CD4-positive, alpha-beta T cell treated with Interleukin-1 beta for 1 hour (primary cell): ENCODE measurements at places on chromosomes 6 and 20.

GRCh38 chr20:2088891-2089290, 12.7 kb upstream of the STK35 start:
- DNase-seq, result no peak

DNA sequence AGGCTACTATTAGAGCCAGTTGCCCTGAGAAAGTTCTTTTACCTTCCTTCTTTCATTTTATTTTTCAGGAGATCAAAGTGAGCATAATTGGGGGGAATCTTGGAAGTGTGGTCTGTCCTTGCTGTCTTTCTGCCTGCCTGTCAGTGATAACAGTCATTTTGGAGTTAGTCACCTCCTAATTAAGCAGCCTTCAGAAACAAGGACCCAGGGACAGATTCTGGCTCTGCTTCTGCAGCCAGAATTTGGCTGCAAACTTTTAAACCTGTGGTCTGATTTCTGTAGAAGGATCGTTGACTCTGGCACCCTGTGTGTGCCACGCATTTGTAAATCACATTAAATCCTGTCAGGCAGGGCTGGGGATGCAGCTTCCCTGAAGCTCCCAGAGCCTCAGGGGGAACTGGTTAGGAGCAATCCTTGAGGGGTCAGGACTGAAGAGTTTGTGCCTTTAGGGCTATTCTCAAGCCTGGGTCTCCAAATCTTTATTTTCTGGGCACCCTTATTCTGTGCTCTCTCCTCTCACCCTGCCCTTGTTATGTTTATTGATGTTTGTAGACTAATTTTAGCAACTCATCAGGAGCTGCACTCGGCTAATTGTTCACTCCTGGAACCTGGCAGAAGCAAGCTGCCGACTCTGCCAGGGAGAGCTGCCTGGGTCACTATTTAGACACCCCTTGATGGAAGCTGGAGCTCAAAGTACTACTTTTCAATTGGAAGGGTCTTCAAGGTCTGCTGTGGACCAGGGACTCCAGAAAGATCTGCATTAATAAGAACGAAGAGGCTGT, 6.8 kb downstream of the NOX3 start:
- no peak for DNase-seq

DNA sequence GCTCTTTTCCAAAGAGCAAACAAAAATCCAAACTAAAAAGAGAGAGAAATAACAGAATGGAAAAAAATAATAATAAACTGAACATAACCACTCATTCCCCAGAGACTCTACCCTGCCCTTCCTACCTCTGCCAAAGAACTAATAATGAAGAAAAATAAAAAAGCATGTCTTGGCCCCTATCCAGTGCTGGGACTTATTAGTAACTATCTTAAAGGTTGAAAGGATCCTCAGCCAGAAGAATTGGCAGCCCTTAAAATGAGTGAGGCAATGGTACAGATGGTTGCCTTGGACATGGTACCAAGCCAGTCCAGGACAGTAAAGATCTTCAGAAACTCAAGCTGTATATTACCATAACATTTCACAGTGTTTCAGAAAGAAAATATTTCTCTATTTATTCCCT, 279.3 kb downstream of the HACE1 start:
- no peak for DNase-seq

GRCh38 chr20:21387528-21387927, 9.8 kb downstream of the NKX2-4 start:
- DNase-seq, result no peak

DNA sequence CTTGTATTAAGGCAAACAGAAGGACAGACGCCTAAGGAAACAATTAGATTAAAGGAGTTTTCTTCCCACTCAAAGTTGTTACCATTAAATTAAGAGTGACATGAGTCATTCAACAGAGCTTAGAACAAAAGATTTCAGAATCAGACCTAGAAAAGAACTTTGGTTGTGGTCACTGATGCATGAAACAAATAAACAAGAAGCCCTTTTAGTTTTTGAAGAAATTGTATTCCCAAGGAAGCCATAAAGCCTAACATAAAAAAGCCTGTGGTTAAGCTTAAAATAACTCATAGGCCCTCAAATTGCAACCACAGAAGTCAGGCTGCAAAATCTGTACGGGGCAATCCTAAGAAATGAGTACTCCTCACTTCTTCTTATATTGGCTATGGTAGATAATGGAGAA, 17.9 kb upstream of the TRIM26 start:
- DNase-seq, result no peak

DNA sequence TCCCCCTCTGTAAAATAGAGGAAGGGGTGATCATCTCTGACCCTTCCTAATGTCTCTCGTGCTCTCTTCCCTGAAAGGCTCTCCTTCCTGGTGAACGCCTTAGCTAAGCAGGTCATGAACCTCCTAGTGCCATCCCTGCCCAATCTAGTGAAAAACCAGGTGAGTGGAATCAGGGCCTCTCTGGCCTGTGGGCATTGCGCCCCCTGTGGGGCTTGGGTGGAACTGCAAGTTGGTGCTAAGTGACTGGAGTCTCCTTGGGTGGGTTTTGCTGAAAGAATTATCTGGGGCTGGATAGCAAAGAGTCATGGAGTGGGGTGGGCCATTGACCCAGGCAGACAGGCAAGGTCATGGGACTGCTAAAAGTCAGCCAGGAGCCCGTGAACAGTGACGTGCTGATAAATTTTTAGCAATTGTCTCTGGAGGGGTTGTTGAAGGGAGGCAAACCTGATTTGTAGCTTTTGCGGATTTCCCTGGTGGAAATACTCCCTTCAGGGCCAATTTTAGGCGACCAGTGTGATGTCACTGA, 8.9 kb downstream of the BPIFB1 start:
- peak; percentile 50 for DNase-seq

GRCh38 chr20:44171775-44172571, 15.0 kb downstream of the JPH2 start:
- DNase-seq, result no peak

GRCh38 chr6:123551939-123552707, 84.6 kb downstream of the TRDN start:
- no peak for DNase-seq

DNA sequence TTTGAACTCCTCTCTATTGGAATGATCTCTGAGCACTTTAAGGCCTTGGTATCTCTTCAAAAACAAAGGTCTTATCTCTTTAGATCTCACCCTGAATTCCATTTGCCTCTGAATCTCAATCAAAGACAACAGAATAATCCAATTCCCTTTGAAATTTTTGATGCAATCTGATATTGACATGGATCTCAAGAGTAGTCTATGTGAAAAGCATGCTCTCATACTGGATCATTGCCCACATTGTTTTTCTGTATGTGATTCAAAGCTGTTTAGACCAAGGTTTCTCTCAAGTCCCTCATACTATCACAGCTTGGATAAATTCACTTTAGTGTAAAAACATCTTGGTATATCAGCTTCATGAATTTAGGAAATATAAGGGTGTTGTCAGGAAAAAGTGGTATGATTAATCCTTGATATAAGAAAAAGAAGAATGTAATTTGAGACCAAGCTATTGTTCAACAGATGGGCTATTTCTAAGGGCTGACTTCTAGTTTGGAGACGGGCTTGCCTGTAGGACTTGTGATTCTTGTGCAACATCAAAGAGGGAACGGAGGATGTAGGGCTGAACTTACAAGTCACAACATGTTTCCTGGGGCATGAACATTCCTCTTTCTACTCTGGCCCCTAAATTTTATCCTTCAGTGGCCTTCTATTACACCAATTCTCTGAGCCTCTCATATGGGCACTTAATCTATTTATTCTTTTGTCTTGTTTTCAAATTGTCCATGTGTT, 77.9 kb upstream of the CITED2 start:
- no peak for DNase-seq

- no peak for DNase-seq
Measured at GRCh38 chr6:21496706-21497105, 96.8 kb upstream of the SOX4 start.

DNA sequence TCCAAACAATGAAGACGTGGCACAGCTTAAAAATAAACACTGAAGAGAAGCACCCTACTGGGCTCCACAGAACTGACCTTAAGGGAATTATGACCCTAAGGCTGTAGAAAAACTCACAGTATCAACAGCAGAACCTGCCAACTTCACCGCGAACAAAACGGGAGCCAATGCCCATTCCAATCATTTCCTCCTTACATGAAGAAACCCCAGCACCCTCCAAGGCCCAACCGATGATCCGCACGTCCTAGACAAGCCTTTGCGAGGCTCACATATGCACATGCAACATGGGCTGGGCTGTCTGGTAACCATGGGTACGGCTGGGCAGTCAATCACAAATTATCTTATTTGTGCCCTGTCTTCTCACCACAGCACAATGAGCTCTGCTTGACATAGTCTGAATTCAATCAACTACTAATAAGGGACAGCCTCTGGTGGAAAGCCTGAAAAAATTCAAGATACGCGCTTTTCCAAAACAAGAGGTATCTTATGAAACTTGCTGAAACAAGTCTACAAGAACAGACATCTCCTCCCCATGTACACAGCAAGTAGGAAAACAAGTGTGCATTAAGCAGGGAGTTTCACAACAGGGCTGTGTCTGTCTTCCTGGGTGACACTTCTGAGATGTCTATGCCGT, 1.7 kb downstream of the DIDO1 start:
- peak; percentile 43 for DNase-seq

GRCh38 chr20:41869261-41869660, 251.1 kb upstream of the CHD6 start:
- no peak for DNase-seq

DNA sequence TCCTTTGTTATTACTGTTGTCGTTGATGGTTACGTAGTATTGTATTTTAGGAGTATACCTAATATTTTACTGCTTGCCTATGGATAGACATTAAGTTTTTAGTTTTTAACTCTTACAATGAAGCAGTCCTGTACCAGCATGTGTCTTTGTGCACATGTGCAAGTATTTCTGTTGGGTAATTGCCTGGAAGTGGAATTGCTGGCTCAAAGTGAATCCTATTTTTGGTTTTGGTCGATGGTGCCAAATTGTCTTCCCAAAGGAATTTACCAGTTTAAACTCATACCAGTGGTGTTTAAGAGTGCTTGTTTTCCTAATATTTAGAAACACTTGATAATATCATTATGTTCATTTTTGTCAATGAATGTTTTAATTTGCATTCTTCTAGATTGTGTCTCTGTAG, 75.5 kb downstream of the ANKS1A start:
- DNase-seq, result no peak

DNA sequence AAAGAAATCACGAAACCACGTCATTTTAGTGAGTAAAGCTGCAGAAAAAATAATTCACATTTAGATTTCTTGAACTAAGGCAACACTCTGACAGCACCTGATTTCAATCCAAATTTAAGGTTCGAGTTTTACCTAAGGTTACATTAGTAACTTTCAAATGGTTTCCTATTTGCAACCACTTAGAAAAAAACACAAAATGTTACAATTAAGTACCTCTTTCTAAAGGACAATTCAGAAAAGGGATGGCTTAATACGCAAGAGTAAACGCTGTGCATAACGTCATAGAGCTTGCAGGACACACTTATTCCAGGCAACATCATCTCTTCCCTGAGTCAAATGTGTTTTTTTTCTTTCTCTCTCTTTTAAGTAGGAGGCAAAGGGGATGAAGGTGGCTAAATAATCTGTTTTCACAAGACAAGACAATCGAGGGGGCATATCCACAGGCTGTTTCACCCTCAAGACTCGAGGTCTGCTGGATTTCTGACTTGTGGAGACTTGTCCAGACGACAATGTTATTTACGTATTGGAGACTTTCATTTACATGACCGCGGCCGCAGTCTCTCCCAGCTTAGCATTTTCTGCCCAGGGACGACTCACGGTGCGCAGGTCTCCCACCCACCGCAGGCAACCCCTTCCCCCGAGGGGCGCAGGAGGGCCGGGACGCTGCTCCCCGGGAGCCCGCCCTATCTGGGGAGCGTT, 86.0 kb downstream of the SESN1 start:
- peak; percentile 32 for DNase-seq

DNA sequence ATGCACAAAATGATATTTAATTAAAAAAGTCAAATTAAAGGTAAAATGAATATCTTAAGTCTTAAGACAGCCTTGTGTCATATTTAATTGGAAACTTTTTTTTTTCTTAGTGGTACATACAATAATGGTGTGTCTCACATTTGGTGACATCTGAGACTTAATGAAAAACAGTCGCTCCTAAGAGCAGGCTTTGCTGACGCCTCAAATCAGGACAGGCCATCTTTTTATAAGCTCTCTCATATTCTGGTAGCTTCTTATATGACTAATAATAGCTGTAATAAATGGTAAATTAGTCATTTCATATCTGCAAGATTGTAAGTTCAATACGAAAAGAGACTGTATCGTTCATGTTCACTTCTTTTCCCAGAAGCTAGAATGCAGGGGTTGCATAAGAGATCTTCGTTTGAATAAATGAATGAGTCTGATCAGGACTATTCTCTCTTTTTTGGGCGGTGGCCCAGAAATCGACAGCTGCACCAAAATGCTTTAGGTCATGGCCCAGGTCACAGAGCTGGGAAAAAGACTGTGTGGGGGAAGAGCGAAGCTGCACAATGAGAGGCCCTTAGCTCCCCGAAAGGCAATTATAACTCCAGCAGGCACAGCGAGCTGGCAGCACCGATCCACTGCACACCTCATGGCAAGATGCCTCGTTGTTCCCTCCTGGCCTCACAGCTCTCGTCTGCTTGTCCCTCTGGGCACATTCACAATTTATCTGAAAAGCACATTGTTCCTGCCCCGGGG, 69.4 kb downstream of the NRN1 start:
- DNase-seq, result no peak

- DNase-seq, result no peak
Measured at GRCh38 chr20:53621482-53622246, 28.0 kb upstream of the ZNF217 start.

DNA sequence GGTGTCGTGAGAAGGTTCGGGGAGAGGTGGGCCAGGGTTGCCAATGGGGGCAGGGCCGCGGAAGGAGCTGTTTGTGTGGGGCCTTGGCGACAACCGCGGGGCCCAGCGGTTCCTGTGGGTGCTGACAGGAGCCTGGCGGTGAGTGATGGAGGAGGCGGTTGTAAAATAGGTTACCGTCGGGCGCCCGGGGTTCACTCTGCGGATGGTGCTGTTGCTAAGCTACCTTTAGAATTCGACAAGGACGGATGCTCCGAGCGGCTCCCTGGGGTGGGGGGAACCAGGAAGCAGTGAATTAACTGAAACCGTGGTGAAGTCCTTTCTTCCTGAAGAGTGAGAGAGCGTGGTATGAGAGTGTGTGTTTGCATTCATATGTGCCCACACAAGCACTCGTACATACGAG, 61.7 kb downstream of the CDH22 start:
- DNase-seq, result no peak

DNA sequence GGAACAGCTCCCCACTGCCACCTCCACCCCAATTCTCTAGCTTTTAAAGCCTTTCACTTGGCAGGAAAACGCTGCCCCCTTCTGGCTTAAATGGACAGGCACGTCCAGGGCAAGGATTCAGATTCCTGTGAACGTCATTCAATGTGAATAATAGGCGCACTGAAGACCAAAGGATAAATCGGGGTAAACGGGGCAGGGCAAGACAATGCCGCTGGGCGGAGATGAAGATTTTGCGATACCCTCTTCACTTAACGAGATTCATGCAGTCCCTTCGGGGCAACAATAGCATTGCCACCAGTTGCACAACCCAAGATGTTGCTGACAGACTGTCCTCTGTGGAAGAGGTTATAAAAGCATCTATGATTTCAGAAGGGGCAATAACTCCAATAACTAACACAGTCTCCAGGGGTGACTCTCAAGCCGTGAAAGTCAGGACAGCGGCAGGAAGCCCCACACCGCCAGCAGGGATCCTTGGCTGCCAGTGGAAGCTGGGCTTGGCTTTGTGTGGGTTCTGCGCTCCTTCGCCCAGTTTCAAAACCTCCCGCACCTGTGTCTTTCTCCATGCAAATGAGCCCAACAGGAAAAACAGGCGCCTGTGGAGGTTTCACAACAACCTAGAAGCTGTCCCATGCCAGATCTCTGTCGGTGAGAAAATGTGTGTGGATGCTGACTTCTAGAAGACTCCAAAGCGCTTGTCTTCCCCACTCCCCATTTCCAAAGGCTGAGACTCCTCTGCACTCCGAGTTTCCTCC, 291.8 kb downstream of the BMP7 start:
- DNase-seq, result no peak

- DNase-seq, result no peak
Measured at GRCh38 chr20:19677336-19677735, 80.7 kb upstream of the RIN2 start.
